NT2/D1 (cell line): ENCODE measurements at places on chromosomes 5 and 9.

- DNase-seq, result no peak
Observed at GRCh38 chr5:57493034-57493433, 10.4 kb upstream of the ACTBL2 start.

DNA sequence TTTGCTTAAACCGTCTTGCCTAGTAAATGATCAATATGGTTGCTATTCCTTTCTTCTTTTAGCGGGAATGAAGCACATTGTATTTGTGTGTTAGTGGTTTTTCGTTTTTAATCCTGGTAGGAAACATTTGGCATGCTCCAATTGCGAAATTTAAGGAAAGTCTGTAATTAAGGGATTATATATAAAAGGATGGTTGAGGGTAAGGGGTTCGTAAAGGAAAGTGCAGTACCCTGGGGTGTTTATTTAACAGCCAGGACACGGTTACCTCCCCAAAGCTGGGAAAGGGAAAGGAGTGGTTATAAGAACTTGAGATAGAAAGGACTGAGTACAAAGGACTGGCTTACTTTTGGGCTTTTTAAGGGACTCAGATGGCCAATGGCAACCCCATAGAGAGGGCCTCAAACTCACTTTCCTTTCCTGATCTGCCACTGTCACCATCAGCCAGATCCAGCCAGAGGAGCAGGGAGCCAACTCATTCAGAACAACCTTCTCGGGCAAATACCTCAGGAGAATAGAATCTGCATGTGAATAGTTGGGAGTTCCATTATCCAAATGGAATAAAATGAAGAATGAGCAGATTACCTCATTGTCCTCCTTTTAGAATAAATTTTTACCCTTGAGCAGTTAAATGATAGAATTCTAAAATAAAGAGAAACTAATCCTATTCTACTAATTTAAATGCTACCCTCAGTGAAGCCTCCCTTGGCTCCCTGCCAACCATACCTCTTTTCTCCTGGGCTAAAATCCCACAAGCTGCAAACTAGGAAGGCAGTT, 117.7 kb downstream of the SNCAIP start:
- DNase-seq, result no peak

GRCh38 chr9:19430201-19430760, 21.5 kb downstream of the ACER2 start:
- no peak for DNase-seq

- DNase-seq, result no peak
Observed at GRCh38 chr5:69271376-69271775, 36.7 kb downstream of the CDK7 start.

- peak; percentile 80 for DNase-seq
Observed at GRCh38 chr9:109520475-109521132, 22.5 kb upstream of the PTPN3 start.

- DNase-seq, result no peak
Observed at GRCh38 chr5:134543820-134544614, 18.5 kb downstream of the JADE2 start.

DNA sequence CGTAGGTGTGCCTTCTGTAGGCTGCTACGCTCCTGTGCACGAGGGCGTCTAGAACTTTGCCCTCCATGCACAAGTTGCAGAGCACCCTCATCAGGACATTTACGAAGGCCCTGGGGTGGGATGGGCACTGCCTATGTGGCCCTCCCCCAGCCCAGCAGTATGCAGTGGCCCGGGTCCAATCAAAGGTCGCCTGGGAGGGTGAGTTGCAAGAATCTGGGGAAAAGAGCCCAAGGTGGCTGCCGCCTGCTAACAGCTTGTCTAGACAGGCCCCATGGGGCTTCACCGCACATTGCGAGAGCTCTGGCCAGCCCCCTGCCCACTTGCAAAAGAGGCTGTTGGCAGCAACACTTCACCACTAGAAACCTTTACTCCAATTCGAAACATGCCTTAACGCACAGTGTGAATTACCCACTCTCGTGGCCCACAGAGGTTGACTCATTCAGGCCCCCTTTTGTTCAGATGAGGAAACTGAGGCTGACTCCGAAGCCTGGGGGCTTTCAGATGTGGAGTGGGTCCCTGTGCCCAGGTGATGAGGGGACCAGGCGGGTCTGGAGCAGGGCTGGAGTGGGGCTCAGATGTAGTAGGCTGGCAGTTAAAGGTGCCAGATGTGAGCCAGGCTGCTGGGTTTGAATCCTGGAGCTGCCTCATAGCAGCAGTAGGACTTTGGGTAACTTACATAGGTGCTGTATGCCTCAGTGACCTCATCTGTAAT, 31.8 kb upstream of the IL17B start:
- DNase-seq, result no peak

DNA sequence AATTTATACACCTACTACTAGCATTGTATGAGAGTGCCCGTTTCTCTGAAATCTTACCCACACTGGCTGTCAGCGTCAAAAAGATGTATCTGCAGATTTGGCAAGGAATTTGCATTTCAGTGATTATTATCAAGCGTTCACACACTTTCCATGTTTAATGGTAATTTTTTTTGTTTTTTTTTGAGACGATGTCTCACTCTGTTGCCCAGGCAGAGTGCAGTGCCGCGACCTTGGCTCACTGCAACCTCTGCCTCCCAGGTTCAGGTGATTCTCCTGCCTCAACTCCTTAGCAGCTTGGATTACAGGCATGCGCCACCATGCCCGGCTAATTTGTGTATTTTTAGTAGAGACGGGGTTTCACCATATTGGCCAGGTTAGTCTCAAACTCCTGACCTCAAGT, 14.3 kb downstream of the ABL1 start:
- DNase-seq, result no peak

DNA sequence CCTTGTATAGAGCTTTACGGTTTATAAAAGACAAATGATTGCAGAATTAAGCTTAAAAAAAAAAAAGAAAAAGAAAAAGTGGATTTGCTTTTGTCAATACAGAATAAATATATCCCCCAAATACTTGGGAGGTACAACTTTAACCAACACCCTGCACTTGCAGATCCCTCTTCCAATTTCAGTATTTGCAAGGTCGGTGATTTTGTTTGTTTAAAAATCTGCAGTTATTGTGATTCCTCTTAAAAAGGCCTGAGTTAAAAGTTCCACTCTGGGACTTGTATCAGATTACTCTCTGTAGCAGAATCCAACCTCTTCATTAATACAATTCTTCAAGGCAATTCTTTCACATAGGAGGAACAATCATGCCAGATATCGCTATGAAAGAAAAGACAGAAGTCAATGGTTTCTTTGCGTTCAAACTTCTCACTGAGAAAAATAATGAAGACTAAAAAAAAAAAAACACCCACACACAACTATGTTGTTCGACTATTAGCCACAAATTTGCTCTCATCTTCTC, 400.9 kb downstream of the EBF1 start:
- no peak for DNase-seq

DNA sequence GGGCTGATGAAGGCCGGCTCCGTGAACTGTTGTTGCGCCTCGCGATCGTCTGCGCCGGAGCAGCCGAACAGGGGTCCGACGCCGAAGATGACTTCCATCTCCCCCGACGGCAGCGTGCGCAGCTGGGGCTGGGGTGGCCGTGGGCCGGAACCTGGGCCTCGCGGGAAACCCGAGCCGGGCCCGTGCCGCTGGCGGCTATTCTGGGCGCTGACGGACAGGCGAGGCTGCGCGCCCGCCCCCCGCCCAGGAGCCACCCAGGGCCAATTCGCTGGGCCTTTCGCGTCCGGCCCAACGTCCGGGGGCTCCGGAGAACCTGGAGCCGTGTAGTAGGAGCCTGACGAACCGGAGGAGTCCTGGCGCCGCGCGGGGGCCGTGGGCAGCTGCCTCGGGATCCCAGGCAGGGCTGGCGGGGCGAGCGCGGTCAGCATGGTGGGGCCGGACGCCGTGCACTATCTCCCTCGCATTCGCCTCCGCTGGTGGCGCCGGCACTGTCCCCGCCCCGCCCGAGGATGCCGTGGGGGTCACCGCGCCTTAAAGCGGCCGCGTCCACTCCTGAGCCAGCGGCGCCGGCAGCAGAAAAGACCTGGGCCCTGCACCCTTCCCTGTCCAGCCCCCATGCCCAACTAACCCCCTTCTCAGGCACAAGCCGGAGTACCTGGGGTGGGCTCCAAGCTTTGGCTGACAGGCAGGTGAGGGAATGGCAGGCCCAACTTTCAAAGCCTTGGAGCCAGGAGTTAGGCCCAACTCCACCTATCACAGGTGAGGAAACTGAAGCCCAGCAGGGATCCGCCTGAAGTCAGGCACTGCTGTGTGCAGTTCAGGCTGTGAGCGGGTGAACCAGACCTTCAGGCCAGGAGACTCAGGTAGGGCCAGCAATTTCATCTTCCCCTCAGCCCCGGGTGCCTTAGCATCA, at the start of gene PROB1:
TSS of gene PROB1 (minus strand) at position 451 of the 913 bp plus-strand sequence. CDS start at position 428, 23 bp downstream.
- no peak for DNase-seq

DNA sequence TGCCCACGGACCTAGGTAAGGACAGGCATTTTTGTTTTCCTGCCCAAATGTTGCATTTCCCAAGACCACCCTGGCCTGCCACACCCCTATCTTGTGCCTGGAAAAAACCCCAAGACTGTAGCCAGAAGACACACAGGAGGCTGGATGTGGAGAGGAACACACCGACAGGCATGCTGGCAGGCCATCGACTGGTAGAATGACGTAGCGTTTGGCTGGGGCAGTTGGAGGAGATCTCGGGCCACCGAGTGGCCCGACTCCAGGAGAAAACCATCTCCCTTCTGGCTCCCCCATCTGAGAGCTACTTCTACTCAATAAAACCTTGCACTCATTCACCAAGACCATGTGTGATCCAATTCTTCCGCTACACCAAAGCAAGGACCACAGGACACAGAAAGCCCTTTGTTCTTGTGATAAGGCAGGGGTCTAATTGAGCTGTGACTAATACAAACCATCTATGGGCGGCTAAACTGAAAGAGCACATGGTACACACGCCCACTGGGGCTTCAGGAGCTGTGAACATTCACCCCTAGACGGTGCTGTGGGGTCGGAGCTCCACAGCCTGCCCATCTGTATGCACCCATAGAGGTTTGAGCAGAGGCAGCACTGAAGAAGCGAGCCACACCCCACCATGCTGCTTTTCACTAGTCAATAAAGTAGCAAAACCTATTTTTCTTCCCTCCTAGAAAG, 38.9 kb upstream of the N4BP3 start:
- no peak for DNase-seq

DNA sequence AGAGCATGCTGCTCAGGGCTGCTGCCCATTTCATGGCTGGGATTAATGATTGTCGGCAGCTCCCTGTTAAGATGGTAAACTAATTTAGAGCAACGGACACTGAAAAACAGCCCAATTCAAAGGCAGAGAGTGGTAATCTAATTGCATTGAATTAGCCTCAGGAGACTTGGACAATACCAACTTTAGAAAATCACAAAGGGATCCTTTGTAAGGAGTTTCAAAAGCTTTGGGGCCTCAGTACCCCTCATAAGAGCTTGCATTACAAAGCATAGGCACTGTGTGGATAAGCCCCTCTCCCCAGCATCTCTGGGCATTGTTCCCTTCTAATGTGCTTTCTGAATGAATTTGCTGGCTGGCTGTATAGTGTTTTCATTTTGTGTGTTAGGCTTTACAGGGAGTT, 6.7 kb downstream of the GLRA1 start:
- no peak for DNase-seq

DNA sequence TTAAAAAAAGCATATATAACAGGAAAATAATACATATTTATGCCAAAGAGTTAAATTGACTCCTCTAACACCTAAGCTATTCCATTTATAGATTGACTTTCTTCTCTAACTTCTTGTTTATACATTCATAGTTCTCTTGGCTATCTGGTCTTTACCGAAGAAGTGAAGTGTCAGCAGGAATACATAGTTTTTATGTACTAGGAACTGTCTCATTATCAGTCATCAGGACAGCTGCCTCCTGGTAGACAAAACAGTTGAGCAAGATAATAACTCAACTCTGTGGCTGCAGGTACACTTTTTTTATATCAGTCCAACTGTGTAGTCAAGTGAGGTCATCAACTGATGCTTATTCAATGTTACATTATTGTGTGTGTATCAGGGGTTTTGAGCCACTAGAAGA, 1436.0 kb upstream of the NUDT12 start:
- no peak for DNase-seq

DNA sequence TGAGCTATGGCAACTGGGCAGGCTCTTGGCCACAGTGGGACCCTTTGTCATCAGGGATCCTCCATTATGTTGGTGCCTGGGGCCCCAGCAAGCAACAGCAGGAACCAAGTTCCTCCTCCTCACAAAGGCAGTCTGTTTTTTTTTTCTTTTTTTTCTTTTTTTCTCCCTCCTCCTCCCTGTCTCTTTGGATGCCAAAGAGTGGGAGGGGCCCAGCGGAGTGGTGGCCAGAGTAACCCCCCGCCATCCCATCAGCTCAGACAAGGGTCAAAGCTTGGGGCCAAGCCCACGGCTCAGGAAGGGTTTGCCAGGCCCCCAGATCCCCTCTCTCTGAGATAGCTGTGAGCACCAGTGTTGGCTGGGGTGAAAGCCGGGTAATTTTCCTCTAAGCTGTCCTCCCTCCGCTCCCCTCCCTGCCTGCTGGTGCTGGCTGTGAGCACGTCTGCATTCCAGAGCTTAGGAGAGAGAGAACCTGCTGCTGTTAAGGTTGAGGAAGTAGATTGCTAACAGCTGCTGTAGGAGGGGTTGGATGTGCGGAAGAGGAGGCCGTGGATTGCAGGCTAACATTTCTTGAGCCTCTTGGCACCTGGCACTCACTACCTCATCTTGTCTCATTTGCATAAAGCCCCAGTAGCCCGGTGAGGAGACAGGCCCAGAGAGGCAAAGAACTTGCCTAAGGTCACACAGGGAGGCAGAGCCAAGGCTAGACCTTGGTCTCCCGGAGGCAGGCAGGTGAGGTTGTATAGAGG, 21.2 kb downstream of the GSN start:
- peak; percentile 82 for DNase-seq

GRCh38 chr5:151656311-151656710, 30.4 kb downstream of the SPARC start:
- DNase-seq, result no peak

DNA sequence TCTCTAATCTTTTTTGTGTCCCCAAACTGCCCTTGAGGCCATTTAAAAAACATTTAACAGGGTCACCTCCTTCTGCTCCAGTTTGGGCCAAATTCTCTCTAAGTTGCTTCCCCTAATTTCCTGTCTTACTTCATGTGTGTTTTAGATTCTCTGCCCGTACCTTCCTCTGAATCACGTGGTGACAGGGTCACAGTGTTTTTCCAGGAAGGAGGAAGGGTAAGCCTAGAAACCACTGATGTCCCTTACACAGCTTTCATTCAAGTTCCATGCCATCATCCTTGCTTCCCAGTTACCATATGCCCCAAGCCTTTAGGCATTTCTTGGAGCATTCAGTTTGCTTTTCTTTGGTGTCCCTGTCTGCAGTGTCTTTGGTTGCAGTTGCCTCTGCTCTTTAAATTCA, 42.4 kb upstream of the MACIR start:
- DNase-seq, result no peak

DNA sequence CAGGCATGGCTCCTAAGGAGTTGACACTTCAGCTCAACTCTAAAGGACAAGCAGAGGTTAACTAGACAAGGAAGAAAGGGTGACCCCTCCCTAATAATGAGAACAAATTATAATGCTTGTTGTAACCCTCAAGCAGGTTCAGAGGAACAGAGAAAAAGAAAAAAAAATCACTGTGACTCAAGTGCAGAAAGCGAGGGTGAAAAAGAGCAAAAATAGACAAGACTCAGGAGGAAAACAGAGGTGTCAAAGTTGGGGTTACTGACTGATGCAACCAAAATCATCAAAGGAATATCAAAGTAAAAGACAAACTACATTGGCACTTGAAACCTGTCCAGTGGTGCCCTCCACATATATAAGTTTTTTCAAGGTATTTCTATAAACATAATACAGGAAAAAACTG, 28.4 kb downstream of the FBXW11 start:
- DNase-seq, result no peak
